ENCODE measurements at places on chromosomes 16 and 17.

GRCh38 chr17:12712941-12713340 lies 47.3 kb downstream of the MYOCD start:
- DNase-seq = no peak

- peak; percentile 94 for DNase-seq
Measured at GRCh38 chr16:26598061-26598460, 468.7 kb upstream of the C16orf82 start.

DNA sequence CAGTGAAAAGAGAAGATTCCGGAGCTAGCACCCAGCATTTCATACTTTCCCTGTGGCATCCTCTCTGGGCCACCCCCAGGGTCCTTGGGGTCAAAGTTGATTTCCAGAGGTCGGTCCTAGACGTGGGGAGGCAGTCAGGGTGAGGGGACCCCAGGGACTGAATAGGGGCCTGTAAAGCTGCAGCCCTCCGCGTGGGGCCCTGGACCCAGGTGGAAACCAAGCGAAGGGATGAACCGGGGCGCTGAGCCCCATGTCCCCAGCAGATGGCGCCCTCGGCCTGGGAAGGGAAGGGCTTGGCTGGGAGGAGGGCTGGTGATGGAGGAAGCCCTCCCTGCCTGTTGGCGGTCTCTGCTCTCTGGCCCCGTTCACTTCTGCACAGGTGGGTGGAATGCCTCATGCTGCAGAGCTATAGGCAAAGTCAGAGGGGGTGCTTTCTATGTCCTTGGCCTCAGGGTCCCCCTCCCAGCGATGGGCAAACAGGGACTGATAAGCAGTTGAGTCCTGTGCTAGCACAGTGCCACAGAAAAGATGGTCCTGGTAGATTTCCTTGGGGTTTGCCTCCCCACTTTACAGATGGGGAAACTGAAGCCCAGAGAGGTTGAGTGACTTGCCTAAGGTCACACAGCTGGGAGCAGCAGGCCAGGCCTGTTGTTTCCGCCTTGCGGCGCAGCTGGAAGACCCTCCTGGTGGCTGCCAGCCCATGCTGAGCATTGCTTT lies 163.4 kb upstream of the CIBAR2 start:
- peak; percentile 91 for DNase-seq

DNA sequence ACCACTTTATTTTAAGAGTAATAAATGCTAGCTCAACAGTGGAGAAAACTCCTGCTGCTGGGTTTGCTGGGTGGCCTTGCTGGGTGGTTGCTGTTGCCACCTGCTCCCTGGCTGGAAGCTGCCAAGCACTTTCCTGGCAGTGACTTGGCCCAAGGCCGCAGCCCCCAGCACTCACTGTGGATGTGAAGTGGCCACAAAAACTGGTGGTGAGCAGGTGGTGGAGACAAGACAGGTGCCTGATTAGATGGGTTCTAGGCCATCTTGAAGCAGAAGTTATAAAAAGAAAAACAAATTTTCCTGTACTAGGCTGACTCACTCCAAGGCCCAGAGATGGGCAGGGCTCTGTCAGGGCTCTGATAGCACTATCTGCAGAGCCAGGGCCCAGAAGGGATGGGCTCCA lies 224.7 kb upstream of the NLRP1 start:
- DNase-seq = no peak

GRCh38 chr16:47132308-47132707 lies 11.4 kb downstream of the NETO2 start:
- no peak for DNase-seq

DNA sequence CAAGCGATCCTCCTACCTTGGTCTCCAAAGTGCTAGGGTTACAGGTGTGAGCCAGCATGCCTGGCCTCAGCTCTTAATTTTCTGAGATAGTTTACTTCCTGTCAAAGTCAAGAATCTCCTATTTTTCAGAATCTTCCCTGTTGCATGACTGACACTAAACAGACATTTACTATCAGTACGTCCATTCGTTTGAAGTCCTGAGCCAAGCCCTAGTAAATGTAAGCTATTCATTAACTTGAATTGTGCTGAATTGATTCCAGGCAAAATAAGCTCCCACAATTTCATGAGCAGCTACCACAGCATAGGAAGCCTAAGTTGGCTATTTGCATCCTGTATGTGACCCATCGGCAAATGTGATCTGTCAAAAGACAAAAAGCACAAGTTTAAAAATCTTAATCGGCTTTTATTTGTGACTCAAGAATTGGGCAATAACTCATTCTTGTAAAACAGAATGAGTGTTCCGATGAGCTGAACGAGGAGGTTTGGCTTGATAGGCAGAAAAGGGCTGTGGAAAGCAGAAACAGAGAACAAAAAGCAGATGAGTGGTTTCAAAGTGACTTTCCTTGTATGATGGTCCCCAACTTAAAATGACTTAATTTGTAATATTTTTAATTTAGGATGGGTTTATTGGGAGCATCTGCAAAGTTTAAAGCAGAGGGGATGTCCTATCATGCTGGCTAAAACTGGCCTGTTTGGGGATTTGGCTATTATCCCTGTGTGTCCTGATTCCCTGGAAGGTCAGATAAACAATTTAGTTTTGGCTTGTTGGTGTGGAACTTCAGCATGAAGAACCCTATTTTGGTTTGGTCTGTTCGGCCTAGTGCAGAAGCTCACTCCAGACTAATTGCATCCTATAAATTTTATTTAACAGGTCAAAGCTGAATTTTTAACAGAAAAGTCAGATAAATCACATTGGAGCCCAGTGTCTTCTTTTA lies 14.2 kb downstream of the RNF112 start:
- no peak for DNase-seq

GRCh38 chr16:76787394-76787793 lies 403.6 kb upstream of the MON1B start:
- no peak for DNase-seq

- DNase-seq = no peak
Measured at GRCh38 chr16:5977329-5977728, 879.7 kb upstream of the EEF2KMT start.
